ENCODE measurements at places on chromosomes 13 and 19.

GRCh38 chr13:73146707-73147106, 87.9 kb downstream of the KLF5 start:
- DNase-seq, result no peak

DNA sequence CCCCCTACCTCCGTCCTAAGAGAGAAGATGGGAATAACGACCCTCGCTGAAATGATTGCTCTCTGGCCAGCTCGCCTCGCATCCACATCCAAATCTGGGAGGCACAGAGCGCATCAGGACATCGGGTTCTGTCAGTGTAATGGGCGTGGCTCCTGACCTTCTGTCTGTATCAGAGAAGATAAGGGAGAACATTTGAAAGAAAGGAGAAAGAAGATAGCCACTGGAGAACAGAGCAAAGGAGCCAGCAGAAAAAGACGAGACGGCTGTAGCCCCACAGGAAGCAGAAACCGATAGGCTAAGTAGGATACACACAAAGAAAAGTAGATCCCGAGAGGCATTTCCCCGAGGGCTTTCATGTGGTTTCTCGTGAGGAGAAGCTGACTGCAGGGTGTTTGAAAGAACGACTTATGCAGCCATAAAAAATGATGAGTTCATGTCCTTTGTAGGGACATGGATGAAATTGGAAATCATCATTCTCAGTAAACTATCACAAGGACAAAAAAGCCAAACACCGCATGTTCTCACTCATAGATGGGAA, 14.0 kb upstream of the GJB2 start:
- DNase-seq, result no peak

DNA sequence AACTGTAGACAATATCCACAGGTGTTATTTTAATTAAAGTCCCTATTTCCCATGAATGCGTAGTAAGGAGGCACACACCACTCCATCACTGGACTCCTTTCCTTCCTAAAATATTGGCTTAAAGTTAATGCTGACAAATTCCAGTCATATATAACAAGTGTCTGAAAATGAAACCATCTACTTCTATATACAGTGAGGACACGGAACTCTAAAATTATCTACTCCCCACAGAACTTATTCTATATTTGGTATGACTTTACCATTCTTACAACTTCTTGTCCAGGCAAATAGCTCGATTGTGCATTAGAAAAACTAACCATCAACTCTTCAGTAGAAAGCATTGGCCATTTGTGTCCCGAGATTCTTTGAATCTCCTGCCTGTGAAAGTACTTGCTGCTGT, 1560.2 kb downstream of the EFNB2 start:
- no peak for DNase-seq

- no peak for DNase-seq
Measured at GRCh38 chr13:27536361-27537101, 83.8 kb downstream of the LNX2 start.

DNA sequence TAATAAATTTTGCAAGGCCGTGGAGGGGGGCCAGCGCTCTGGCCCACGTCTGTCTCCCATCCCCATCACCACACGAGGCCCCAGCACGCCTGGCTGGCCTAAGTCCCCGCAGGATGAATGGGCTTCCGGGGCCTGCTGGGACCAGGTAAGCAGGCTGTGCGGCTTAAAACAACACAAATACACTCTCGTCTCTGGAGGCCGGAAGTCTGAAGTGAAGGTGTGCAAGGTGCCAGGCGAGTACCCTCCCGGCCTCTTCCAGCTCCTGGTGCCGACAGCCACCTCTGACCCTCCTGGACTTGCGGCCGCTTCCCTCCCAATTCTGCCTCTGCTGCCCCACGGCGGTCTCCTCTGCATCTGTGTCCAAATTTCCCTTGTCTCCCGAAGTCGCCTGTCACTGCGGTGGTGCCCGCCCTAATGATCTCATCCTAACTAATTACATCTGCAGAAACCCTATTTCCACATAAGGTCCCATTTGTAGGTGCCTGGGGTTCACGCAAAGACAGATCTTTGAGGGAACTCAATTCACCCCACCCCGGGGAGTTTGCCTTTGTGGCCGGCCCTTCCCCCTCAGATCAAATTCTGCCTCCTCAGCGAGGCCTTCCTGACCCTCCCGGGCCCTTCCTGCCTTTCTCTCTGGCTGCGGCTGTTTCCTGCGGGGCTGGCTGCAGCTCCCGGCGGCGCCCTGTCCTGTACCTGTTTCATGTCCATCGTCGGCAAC, 8.1 kb upstream of the PTBP1 start:
- DNase-seq, result no peak

DNA sequence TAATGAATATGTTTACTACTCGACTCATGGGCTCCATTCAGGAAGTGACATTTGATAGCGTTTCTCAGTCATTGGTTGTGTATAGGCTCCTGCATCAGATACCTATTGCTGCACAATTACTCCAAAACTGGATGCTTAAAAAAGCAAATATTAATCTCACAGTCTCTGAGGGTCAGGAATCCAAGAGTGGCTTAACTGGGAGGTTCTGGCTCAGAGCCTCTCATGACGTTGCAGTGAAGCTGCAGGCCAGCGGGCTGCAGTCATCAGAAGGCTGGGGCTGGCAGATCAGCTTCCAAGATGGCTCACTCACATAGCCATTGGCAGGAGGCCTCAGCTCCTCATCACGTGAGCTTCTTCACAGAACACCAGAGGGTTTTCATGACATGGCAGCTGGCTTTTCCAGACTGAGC, 525.1 kb upstream of the NBEA start:
- DNase-seq, result no peak

DNA sequence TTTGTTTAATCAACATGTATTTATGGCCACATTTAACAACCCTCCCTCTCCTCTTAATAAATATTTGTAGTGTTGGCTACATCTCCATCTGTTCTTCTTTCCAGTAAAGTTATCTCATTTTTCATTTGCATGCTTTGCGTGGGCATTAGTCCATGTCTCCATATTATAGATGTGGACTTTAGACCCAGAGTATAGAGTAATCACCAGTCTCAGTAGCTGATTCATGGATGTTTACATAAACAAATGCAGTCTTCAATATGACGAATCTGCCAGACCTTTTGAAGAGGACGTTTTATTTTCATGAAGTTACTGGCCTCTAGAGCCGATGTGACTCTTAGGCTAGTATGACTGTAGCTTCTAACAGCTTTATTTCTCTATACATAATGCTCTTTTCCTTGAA, 1546.2 kb downstream of the OLFM4 start:
- no peak for DNase-seq

DNA sequence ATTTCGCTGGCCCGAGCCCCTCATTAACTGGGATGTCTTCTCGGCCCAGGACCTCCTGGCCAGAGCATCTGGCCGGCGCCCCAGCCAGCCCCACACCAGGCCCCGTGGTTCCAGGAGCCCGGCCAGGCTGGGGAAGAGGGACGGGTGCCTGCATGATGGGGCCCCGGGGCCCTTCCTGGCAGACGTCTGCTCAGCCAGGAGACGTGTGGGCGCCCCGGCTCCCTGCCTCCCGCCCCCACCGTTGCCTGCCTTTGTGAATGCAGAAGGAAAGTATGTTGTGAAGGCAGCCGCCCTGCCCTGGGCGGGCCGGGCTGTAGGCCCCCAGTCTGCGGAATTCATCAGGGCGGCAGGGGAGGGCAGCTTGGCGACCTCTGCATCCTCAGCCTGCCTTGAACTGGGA, 4.4 kb upstream of the COMP start:
- no peak for DNase-seq

Measured in stimulated activated effector memory CD8-positive, alpha-beta T cell treated with anti-CD3 and anti-CD28 coated beads, Interleukin-12 subunit alpha, Interleukin-12 subunit beta, amount 100 ng/mL, for 72 hours (primary cell).